ENCODE measurements at places on chromosomes 5 and 9.
A peak's percentile ranks its signal among the peaks of the same experiment; 100 is the strongest.

GRCh38 chr9:133532937-133533668 lies 1.4 kb upstream of the ADAMTSL2 start:
- peak; percentile 82 for DNase-seq

DNA sequence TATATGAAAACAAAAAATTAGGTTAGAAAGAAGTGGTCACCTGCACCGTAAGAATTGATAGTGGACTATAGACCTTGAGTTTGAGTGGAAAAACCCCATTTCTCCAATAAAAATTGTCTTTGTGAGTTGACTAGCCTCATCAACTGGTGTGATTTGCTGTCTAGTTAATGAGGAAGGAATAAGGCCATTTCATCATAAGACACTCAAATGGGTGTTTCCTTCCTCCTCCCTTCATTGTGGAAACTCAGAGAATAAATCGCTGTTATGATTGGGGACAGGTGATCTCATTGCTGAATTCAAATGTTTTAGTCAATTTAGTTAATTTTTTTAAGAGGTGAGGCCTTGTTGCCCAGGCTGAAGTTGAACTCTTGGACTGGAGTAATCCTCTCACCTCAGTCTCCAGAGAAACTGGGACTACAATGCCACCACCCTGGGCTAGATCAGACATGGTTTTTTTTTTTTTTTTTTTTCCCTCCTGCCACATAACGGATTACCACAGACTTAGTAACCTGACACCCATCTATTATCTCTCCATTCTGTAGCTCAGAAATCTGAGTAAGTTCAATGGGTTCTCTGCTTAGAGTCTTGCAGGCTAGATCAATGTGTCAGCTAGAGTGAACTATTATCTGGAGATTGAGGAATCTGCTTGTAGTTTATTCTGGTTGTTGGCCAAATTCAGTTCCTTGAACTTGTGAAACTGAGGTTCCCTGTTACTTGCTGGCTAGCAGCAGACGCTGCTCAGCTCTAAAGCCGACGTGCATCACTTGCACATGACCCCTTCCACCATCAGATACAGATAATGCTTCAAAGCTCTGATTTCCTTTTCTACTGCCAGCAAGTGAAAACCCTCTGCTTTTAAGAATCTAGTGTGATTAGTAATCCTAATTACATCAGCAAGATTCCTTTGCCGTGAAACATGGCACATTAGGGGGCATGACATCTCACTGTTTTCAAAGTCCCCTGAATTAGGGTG lies 663.8 kb upstream of the CDH9 start:
- no peak for DNase-seq

GRCh38 chr9:132094314-132094791 lies 14.7 kb upstream of the MED27 start:
- DNase-seq = no peak

DNA sequence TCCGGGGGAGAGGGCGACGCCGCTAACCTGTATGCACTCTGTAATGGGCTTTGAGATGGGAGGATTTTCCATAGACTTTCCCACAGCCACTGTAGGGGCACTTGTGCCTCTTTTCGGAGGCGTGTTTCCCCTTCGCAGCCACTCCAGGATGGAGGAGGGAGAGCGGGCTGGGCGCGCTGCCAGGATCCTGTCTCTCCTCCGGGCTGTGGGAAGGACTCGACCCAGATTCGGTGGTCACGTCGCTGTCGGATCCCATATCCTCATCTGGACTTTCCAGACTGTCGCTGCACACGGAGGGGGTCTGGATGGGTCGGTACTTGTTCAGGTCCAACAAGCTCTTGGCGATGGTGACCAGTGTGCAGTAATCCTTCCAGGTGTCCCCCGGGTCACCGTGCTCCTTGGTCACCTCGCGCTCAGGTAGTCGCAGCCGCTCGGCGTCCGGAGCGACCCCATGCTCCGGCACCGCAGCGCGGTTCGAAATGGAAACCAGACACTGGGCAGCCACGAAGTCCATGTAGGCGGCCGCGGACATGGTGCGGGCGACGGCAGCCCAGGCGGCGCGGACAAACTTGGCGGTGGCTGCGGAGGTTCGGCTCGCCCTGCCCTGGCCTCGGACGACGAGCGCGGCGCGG lies 1.5 kb downstream of the KLF9 start:
- DNase-seq = peak; percentile 34

GRCh38 chr9:19976226-19976625 lies 187.4 kb upstream of the SLC24A2 start:
- peak; percentile 48 for DNase-seq

DNA sequence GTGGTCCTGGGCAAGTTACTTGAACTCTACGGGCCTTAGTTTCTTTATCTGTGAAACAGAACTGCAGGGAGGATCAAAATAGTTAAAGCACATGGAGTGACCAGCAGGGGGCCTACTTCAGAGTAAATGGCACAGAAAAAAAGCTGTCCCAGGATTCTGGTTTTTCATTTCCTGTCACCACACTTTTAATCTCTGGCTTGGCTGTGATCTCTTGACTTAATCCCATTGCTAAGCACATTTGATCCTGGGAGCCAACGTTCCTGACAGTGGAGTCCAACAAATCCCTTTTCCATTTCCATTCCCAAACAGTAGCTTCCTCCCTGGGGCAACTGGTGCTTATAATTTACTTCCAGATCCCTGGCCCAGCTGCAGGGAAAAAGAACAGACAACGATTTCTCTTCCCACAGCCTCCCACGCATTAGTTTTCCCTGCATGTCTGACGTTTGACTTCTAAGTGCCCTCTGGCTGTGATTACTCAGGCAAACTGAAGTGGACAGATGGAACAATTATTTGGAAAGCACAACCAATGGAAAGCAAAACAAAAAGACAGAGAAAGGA lies 136.5 kb upstream of the STK32A start:
- DNase-seq = no peak
